Hematopoietic multipotent progenitor cell (in vitro differentiated cells): ENCODE measurements at places on chromosomes 7 and 10. TPM values are rescaled to one million over a fixed set of nuclear protein-coding genes. Genes with fewer than 3 reads are reported as not detected.
A peak's percentile ranks its signal among the peaks of the same experiment; 100 is the strongest.

- no peak for DNase-seq
Observed at GRCh38 chr7:40008223-40008815, 58.3 kb downstream of the CDK13 start.

- no peak for DNase-seq
Observed at GRCh38 chr10:119457966-119458766, 84.4 kb downstream of the RGS10 start.

- no peak for DNase-seq
Observed at GRCh38 chr7:3981281-3981680, 680.2 kb downstream of the SDK1 start.

GRCh38 chr10:11678074-11678793 is 63.9 kb upstream of the ECHDC3 start:
- no peak for DNase-seq

DNA sequence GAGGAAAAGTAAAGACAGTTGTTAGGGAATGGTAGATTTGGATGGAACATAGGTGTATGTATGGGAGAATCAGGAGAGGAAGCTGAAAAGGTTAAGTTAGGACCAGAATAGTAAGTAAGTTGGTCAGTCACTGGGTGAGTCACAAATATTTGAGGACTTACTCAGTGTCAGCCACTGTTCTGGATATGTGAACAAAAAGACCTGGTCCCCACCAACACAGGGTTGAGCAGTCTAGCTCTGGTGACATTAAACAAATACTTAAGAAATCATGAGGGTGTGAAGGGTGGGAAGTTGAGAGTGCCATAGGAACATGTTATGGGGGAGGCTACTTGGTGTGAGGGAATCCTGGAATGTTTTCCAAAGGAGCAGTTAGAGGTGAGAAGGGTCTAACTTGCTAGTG is 246.9 kb downstream of the PTEN start:
- DNase-seq: no peak

DNA sequence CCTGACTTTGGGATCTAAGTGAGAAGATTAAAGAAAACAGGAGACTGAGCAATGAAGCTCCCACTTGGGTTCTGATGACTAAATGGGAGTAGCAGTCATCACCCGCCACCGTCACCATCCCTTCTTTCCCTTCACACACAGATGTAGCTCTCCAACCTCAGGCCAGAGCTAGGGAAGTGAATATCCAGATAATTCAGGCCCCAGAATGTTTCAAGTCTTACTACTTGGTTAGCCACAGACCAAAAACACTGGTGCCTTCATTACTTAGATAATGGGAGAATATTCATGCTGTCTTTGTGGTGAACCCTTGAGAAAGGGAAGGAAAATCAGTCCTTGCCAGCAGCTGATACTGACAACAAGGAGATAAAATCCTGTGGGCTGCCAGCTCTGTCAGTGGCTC is 100.7 kb downstream of the OSBPL3 start:
- no peak for DNase-seq

DNA sequence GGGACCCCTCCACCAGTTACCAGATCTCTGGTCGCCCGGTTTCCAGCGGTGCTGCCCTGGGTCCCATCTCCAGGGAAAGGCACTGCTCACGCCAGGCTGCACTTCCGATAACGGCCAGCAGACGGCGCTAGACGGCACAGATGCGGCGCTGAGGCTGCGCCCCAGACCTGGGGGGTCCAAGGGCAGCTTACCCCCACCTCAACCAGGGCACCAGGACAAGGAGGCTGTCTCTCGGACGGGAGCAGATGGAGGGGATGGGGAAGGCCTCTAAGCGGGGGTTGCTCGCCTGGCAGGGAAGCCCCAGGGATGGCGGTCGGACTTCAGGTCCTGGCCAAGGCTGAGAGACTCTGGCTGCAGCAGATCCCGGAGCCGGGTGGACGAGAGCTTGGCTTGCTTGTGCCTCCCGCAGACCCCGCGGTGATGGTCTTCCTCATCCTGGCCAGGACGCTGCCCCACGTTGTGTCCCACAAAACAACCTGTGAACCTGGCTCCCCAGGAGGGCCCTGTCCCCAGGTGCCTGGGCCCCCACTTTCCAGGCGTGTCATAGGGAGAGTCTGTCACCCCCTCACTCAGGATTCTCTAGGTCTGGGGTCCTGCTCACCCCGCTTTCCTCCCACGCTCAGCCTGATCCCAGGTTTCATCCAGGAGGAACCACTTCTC is 23.9 kb upstream of the ZNF716 start:
- DNase-seq: no peak

GRCh38 chr10:1199345-1199673 is 143.1 kb downstream of the WDR37 start:
- DNase-seq: no peak

- no peak for DNase-seq
Observed at GRCh38 chr10:86700851-86701617, 32.7 kb downstream of the LDB3 start.

GRCh38 chr10:84938117-84938905 is 609.9 kb downstream of the CCSER2 start:
- DNase-seq: no peak

DNA sequence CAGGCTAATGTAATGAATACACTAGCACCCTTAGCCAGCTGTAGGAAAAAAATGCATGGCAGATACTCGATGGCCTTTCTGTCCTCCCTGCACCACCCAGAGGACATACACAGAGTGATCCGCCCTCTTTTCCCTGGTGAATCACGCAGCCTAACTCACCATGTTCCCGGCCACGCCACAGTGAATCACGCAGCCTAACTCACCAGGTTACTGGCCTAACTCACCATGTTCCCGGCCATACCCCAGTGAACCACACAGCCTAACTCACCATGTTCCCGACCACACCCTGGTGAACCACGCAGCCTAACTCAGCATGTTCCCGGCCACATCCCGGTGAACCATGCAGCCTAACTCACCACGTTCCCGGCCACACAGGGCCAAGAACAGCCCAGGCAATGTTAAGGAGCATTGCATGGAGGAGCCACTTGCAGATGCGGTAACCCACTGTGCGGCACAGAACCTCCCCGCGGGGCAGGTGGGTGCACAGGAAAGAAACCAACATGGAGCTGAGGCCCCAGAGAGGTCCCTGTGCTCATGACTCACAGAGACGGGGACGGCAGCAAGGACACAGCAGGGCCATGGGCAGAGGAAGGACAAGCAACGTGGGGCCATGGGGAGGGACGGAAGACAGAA is 508.5 kb downstream of the DNAJB6 start:
- no peak for DNase-seq

DNA sequence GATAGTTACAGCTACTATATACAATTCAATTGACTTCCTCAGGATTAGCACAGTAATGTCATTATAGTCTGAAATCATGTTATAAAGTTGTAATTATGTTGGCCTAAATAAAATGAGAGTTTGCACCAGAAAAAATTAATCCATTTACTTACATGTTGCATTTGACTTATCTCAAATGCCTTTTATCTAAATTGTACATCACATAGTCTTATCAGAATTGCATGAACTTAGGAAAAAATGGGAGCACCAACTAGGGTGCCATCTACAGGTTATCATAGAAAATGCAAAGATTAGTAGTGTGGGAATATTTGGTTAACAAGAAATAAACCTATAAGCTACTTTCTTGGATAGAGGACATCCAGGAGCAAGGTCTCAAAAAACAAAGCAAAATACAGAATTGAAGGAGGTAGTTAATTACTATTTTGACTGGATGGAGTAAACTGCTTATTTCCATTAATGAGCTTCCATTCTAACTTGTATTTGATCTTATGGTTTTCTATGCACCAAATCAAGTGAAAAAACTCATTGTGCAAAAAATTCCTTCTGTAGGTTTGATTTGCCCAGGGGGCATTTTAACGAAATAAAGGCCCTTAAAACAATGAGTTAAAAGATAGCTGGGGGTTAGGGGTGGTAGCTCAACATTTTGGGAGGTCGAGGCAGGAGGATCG is 60.0 kb upstream of the ORC5 start:
- DNase-seq: no peak

DNA sequence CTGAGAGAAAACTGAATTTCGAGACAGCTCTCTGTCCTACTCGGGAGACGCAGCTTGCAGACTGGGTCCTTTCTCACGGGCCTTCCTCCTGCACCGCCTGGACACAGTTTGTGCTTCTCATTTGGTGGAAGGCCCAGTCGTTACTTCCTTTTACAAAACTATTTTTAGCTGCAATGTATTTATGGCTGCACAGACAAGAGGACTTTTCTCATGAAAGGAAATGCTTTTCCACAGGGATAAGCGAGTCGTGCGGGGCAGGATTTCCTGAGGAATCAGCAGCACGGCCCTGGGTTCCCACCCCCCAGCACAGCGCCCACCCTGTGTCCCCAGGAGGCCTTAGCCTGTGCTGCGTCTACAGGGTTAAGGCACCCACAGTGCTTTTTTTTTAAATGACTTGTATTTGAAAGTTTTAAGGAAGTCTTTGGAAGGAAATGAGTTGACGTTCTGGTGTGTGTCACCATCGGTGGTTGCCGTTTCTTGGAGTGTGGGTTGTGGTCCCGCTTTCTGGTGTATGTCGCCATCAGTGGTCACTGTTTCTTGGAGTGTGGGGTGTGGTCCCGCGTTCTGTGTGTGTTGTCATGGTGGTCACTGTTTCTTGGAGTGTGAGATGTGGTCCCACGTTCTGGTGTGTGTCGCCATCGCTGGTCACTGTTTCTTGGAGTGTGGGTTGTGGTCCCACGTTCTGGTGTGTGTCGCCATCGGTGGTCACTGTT is 50.9 kb downstream of the INPP5A start:
- peak; percentile 93 for DNase-seq

DNA sequence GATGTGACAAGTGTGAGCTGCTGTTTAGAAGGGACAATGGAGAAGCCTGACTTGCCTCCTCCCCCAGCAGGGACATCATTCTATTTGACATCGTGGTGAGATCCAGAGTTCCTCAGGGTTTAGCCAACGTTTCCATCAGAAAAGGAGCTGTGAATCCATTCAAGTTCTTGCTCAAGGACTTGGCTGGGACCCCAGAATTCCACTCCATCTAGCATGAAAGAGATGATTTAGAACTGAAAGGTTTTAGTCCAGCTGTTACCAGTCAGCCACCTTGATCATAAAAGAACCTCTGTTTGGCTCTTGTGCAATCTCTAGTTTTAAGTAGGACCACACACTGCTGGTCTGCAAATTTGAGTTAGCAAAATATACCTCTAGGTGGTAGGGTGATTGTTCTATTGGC is 337.6 kb downstream of the FRMD4A start:
- no peak for DNase-seq

- no peak for DNase-seq
Observed at GRCh38 chr10:43649185-43649523, 473 bp upstream of the ZNF32 start.

GRCh38 chr10:75283078-75283670 is 47.4 kb upstream of the COMTD1 start:
- no peak for DNase-seq

DNA sequence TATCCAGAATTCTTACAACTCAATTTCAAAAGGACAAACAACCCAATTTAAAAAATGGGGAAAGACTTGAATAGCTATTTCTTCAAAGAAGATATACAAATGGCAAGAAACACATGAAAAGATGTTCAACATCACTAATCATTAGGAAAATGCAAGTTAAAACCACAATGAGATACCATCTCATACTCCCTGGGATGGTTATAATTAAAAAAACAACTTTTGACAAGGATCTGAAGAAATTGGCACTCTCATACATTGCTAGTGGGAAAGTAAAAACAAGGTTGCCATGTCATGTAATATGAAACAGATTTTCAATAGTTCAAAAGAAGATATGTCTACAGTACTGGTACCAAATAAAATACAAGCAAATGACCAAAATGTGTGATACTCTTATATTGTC is 9.0 kb downstream of the OAT start:
- no peak for DNase-seq

DNA sequence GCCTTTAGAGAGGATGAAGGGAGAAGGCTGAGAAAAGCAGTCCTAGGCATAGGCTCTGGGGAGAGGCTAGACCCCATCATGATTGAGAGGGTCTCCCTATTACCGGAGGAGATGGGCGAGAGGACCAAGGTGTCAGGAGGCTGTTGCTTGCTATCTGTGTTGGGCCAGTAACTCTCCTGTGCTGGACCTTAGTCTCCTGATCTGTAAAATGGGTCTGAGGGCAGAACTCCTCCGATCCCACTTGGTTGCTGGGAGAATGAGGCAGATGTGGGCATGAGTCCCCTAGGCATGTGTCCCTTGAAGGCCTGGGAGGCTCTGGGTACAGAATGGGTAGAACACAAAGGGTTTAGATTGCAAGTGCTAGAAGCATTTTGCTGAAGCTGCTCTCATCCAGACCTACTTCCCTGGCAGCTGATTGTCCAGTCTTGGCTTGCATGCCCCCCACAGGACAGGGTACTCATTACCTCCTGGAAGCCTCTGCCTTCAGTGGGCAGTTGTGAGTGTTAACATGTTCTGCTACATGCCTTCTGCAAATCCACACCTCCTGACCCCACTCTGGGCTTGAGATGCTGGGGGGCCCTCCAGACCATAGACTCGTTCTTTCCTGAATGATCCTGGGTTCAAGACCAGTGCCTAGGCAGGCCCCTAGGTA is 4.4 kb downstream of the ZMIZ1 start:
- no peak for DNase-seq

GRCh38 chr10:21047096-21047495 is 150.0 kb upstream of the NEBL start:
- no peak for DNase-seq

DNA sequence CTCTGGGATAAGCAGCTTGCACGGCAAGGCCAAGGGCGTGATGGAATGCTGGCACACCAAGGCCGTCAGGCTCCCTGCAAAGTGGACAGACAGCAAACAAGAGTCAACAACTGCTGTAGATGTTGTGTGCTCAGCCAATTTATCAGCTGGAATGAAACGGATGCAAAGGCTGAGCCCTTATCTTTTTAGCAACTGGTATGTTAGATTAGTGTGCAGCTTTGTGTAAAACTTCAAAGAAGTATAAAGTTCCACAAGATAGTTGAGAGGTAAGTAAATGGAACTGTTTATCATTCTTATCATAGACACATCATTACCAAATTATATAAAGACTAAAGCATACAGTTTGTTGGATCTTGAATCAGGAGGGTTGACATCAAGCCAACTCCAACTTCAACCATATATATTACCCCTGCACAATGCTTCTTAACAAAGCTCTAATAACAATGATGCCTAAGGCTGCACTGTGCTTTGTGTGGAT is 289.0 kb downstream of the TNS3 start:
- DNase-seq: no peak

GRCh38 chr10:58967551-58968388 is 208.7 kb upstream of the PHYHIPL start:
- DNase-seq: no peak

GRCh38 chr7:137546671-137547070 is 203.1 kb upstream of the PTN start:
- DNase-seq: no peak

DNA sequence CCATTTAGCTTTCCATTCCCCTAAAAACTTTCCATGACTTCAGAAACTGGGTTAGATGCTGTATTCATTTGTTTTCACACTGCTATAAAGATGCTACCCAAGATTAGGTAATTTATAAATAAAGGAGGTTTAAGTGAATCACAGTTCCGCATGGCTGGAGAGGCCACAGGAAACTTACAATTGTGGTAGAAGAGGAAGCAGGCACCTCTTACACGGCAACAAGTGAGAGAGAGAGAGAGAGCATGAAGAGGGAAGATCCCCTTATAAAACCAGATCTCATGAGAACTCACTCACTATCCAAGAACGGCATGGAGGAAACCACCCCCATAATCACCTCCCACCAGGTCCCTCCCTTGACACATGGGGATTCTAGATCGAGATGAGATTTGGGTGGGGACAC is 336.8 kb downstream of the TFEC start:
- no peak for DNase-seq

TMEM60 gene
- 6.2 TPM for total RNA-seq

GPR26 gene
- total RNA-seq: under 0.01 TPM

GJD4 gene
- total RNA-seq: not detected

BLNK gene
- 1.3 TPM for total RNA-seq

PLXNA4 gene
- 0.27 TPM for total RNA-seq

GDF10 gene
- total RNA-seq: 1.1 TPM

NPC1L1 gene
- under 0.01 TPM for total RNA-seq

SPDYE2 gene
- total RNA-seq: under 0.01 TPM

PURB gene
- total RNA-seq: 14.0 TPM
